ENCODE measurements at places on chromosomes 3 and 15. TPM values are rescaled to one million over a fixed set of nuclear protein-coding genes. Genes with fewer than 3 reads are reported as not detected.
A peak's percentile ranks its signal among the peaks of the same experiment; 100 is the strongest.

- peak; percentile 55 for DNase-seq
- peaks cover 6% of the 10 kb centered on the region for H3K4me1 ChIP-seq
- H3K36me3 ChIP-seq = peaks cover 24% of the 10 kb centered on the region
- H3K4me3 ChIP-seq = no peak overlapping the region
- H3K27ac ChIP-seq = no peak overlapping the region
Observed at GRCh38 chr15:90087454-90088154, 14.7 kb downstream of the IDH2 start.

DNA sequence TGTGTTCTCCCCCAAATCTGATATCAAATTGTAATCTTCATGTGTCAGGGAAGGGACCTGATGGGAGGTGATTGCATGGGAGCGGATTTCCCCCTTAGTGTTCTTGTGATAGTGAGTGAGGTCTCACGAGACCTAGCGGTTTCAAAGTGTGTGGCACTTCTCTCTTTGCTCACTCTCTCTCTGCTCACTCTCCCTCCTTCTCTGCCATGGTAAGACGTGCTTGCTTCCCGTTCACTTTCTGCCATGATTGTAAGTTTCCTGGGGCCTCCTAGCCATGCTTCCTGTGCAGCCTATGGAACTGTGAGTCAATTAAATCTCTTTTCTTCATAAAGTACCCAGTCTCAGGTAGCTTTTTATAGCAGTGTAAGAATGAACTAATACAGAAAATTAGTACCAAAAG, 30.6 kb upstream of the OR5H6 start:
- H3K27ac ChIP-seq = no peak overlapping the region
- no peak overlapping the region for H3K4me3 ChIP-seq
- H3K36me3 ChIP-seq = no peaks in the 10 kb centered on the region

DNA sequence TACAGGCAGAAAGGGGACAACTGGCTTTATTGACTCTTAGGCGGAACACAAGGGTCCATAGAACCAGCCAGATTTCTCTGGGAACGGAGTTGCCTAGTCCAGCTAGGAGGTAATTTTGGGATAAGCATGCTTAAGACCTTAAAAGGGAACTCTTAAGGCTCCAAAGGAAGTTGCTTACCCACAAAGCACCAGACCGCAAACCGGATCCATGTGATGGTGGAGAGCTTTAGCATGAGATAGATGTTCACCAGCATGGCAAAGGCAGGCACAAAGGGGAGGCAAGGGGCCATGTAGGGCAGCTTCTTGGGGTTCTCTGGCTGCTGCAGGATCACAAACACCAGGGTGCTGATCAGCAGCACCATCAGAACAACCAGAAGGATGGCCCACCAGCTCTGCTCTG, 61.4 kb downstream of the CLDN11 start:
- DNase-seq = no peak
- peaks cover 5% of the 10 kb centered on the region for H3K4me1 ChIP-seq
- no peaks in the 10 kb centered on the region for H3K36me3 ChIP-seq
- H3K27me3 ChIP-seq = peaks cover 3% of the 10 kb centered on the region

DNA sequence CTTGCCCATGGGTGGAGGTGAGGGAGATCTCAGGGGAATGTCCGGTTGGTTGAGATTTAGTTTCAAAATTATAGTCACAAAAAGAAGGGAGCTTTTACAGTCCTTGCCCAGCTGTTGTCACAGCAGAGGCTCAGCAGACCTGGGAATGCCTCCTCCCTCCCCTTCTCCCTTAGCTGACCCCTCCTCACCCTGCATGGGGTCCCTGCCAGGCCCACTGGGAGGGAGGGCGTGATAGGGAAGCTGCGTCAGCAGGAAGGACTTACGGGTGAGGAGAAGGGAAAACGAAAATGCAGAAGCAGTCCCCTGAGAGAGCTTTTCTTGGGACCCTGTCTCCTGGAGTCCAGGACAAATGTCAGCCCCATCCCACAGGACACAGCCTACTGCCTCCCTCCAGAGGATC, 18.9 kb downstream of the SCN5A start:
- no peaks in the 10 kb centered on the region for H3K4me1 ChIP-seq
- no peak for DNase-seq
- H3K36me3 ChIP-seq = no peaks in the 10 kb centered on the region
- H3K4me3 ChIP-seq = no peak overlapping the region

Gene ERICH6
- not detected for total RNA-seq

Gene PPCDC
- 17.5 TPM for total RNA-seq

All from activated naive CD4-positive, alpha-beta T cell treated with anti-CD3 and anti-CD28 coated beads for 36 hours (primary cell).